Cortex of kidney (tissue), 1 donor: ENCODE measurements at places on chromosomes 1 and 21.
A peak's percentile ranks its signal among the peaks of the same experiment; 100 is the strongest.

DNA sequence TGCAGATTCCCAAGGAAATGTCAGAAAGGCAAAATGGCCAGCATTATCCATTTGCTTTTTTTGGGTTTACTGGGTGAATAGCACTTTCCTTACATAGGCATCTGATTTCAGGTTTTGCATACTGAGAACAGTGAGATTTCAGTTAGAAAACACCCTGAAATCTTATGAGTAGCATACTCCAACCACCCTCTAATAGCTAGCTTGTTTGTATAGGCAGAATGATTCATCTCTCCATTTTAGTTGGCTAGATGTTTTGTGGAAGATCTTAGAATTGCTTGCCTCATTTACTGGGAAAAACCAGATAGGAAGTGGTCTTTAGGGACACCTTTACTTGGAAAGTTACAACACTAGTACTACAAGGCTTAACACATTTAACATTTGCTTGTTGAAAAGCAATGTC, 10.4 kb downstream of the KYAT3 start:
- no peak for DNase-seq

- DNase-seq = no peak
Observed at GRCh38 chr1:188194916-188195315, 1366.2 kb downstream of the PLA2G4A start.

DNA sequence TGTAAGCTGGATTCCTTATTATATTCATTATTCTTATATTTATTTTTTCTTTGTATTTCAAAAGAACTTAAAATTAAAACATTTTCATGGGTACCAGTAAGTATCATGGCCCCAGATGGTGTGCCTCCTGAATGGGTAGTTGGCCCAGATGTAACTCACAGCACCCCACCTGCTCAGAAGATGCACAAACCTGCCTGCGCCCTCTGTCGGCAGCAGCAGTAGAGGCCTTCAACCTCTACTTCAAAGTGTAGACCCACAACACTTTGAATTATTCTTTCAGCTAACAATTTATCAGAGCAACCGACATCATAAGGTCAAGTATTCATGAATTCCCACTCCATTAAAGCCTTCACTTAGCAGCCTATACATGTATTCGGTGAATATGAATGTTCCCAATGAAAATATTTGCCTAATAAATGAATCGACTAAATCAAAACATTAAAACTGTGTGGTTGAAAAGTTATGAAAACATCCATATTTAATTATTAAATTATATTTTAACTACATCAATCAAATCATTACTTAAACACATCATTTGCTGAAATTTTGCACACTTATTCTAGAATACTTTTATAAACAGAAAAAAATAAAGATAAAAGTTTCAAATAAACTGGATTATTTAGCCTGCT, 25.4 kb downstream of the PIGM start:
- no peak for DNase-seq

- DNase-seq = no peak
Observed at GRCh38 chr1:76425201-76426145, 350.9 kb downstream of the ST6GALNAC3 start.

- DNase-seq = no peak
Observed at GRCh38 chr1:201631037-201631436, 92.1 kb downstream of the NAV1 start.

DNA sequence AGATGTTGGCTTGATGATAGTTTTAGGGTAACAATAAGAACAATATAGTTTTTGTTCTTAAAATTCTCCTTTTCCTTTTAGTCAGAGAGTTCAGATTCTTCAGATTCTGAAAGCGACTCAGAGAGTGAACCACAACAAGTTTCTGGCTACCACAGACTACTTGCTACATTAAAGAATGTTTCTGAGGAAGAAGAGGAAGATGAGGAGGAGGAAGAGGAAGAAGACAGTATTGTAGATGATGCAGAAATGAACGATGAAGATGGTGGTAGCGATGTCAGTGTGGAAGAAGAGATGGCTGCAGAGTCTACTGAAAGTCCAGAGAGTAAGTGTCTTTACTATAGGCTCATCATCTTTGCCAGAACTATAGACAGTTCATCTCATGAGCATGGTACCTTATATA, 3.0 kb downstream of the UTP25 start:
- DNase-seq = no peak

- no peak for DNase-seq
Observed at GRCh38 chr1:41533731-41534080, 49.2 kb upstream of the EDN2 start.

DNA sequence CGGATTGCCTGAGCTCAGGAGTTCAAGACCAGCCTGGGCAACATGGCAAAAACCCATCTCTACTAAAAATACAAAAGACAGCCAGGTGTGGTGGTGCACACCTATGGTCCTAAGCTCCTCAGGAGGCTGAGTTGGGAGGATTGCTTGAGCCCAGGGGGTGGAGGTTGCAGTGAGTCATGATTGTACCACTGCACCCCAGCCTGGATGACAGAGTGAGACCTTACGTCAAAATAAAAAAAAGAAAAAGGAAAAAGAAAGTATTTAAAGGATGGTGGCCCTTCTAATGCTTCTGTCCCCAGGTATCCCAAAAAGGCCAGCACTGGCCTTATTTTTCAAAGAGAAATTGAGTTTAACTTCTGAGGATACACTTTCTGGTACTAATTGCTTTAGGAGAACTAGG, 1.7 kb downstream of the IKBKE start:
- no peak for DNase-seq

DNA sequence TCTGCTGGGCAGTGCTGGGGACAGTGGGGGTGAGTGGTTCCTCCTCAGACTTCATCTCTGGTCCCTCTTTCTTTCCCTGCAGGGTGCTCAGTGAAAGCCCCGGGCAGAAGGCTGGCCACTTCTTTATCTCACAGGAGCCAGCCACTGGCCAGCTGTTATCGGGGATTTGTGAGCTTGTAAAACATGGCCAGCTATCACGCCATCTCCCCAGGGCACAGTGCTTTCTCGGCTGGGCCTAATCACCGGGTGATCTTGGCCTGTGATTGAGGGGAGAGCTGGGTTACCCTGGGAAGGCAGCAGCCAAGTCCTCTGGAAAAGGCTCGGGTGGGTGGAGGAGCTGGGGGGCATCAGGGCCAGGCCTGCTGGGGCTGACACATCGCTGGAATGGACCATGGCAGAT, 83.0 kb downstream of the IGSF21 start:
- no peak for DNase-seq

- no peak for DNase-seq
Observed at GRCh38 chr1:23543707-23544443, 12.8 kb upstream of the E2F2 start.

DNA sequence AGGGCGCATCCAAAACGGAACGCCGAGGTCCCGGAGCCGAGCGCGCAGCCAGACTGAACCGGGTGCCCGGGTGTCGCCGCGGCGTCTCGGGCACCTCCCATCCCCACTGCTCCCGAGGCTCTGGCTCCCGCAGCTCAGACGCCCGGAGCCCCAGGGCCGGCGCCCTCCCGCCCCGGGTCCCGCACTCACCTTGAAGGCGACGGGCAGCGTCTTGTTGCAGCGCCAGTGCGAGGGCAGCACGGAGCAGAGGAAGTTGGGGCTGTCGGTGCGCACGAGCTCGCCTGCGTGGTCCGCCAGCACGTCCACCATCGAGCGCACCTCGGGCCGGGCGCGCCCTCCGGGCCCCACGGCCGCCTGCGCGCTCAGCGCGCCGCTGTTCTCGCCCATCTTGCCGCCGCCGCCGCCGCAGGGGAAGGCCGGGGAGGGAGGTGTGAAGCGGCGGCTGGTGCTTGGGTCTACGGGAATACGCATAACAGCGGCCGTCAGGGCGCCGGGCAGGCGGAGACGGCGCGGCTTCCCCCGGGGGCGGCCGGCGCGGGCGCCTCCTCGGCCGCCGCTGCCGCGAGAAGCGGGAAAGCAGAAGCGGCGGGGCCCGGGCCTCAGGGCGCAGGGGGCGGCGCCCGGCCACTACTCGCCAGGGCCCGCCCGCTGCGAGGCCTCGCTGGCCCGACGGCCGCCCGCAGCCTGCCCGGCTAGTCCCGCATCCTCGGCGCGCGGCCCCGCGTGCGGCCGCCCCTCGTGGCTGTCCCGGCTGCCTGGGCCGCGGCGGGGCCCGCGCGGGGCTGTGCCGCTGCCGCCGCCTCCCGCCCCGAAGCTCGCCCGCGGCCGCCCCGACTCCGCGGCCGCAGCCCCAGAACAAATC, 447 bp downstream of the RUNX3 start:
- DNase-seq = no peak

DNA sequence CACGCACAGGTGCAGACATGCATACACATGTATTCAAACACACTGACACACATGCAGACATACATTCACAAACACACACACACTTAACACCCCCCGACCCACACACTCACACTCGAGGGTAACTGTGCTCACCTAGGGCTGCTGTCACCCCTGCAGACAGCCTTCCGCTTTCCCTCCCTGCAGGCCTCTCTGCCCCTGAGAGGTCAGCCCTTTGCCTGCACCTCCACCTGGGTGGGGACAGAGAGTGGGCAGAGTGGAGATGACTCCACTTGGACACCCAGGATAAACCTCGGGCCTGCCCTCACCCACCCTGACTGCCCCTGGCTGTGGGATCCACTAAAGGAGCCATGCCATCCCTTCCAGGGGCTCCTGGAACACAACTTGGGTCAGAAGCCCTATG, 264.3 kb downstream of the PTPRU start:
- DNase-seq = no peak

- no peak for DNase-seq
Observed at GRCh38 chr21:26501495-26502021, 71.5 kb downstream of the CYYR1 start.

DNA sequence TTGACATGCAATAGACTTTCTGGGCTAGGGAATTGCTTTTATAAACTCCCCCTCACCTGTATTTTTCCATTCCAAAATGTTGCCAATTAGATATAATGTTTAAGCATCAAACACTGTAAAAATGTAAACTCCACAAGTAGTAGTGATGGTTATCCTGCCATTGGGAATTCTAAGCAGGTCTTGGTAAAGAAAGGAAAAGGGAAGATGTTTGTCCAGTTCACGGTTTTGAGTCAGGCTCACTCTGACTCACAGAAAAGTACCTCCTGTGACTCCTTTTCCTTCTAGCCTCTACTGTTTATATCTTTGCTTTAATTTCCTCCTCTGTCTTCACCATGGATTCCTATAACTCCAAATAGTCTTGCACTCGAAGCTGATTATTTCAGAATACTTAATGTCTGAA, 19.0 kb upstream of the PTPN14 start:
- no peak for DNase-seq

DNA sequence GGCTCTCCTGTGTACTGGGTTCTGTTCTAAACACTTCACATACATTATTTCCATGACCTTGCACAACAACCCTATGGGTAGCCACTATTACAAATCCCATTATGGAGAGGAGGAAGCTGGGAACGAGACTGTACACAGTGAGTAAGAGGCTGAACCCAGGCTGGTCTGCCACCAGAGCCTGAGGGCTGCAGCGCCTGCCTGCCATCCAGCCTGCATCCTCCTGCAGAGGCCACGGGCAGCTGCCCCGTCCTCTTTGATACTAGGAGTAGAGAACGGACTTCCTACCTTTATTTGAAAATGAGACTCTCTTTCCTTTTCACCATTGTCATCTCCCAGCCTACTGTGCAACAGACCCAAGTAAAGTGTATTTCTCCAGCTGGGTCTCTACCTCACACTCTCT, 370.0 kb downstream of the HHAT start:
- DNase-seq = no peak

- no peak for DNase-seq
Observed at GRCh38 chr1:91133248-91133647, 111.4 kb upstream of the ZNF644 start.

DNA sequence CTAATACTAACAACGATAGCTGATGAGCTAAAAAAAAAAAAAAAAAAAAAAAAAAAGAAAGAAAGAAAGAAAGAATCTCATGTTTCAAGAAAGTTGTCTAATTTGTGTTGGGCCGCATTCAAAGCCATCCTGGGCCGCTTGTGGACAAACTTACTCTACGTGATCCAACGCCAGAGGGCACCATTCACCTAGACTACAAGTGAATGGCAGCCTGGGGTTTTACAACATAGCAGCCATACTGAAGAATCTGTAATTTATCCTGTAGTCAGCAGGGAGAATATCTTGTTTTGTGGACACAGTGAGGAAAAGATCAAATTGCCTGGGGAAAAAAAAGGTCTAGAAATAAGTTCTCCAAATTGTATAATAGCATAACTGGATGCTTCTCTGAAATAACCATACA, 47.0 kb downstream of the CYP2J2 start:
- DNase-seq = no peak

DNA sequence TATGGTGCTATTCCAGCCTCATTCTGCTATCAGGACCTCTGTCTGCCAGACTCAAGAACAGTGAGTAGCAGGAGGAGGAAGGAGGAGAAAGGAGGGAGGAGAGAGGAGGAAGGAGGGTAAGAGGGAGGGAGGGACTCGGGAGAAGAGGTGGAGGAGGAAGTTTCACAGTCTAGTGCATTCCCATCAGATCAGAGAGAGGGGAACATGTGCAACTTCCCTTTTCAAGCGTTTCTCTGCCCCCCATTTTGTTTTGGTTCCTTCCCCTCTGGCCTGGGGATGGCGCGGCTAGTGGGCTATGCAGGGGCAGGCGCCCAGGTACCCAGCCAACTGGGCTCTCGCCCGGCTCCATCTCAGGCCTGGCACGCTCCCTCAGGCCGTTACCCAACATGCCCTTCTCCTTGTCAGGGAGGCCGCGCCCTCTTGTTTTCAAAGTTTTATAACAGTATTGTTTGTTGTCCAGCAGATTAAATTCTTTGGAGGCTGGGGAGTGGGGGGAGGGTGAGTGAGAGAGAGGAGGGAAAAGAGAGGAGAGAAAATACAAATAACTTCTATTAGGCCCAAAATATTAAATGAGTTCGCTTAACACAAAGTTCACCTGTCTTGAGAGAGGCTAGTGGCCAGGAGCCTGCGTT, 56.0 kb downstream of the CD46 start:
- DNase-seq = no peak

DNA sequence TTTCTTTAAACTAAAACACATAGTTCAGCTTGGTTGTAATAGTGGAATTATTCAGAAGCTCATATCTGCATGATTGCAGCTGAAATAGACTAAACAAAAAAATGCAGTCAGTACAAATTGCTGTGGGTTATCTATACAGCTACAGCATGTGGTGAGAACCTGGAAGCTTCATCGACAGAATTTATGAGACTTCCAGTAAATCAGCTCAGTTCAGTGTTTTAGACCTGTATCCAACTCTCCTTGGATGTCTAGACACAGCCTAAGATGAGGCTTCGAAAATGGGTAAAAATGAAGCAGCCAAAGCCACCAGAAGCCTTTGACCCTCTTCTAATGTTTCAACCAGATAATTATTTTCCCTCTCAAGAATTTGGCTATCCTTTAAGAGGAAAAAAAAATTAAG, 127.1 kb upstream of the C1orf105 start:
- DNase-seq = no peak

- peak; percentile 36 for DNase-seq
Observed at GRCh38 chr1:6602669-6603237, at the start of gene KLHL21. Gene KLHL21 (minus strand): TSS chr1:6602869. CDS start chr1:6602817, 52 bp downstream.

DNA sequence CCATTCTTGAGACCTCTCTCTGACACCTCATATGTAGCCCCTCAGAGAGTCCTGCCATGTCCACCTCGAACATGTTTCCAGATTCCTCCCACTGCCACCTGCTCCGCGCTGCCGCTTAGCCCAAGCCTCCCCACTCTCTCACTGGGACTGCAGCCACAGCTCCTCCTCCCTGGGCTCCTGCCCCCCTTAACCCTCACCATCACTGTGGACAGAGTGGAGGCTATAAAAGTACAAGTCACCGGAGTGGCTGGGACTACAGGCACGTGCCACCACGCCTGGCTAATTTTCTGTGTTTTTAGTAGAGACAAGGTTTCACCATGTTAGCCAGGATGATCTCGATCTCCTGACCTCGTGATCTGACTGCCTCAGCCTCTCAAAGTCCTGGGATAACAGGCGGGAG, 77.0 kb downstream of the VWA5B1 start:
- DNase-seq = no peak
